ENCODE measurements at places on chromosomes 6 and 20.

GRCh38 chr6:121143476-121143875, 190.8 kb downstream of the TBC1D32 start:
- DNase-seq, result no peak

GRCh38 chr6:4518506-4518905, 257.7 kb upstream of the CDYL start:
- no peak for DNase-seq

GRCh38 chr6:106163966-106164877, 78.1 kb downstream of the PRDM1 start:
- DNase-seq, result no peak

- no peak for DNase-seq
Observed at GRCh38 chr6:74991573-74992332, 214.1 kb downstream of the COL12A1 start.

- no peak for DNase-seq
Observed at GRCh38 chr20:51487076-51487475, 55.4 kb downstream of the NFATC2 start.

DNA sequence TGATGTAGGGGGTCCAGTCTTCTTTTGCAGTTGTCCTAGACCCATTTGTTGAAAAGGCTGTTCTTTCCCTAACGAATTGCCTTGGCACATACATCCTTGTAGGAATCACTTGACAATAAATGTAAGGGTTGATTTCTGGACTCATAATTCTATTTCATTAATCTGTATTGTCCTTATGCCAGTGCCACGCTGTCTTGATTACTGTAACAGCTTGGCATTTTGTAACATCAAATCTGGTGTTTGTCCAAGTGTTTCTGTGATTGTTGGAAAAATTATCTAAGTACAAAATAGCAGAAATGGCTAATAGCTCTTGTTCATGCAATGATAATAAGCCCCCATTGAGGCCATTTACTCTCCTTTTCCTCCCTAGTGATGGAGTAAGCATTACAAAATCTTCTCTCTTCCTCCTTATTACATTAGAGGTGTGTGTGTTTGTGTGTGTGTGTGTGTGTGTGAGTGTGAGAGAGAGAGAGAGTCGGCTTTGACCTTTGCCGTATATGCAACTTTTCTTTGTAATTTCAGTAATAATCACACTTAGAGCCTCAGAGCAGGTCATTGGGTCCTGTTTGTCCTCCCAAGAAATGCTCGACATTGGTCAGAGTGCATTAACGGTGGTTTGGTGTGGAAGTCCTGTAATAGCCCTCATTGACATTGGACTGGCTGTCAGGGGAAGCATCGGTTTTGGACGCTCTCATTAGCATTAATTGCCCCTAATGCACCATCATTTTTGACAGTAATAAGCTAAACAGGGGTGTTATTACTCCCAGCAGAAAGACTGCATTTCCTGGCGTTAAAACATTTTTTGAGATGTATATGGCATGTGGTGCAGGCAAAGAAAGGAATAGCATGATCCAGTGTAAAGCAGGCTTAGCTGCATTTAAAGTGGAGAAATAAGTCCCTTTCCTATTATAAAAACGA, 40.7 kb upstream of the MROH8 start:
- DNase-seq, result no peak

- no peak for DNase-seq
Observed at GRCh38 chr6:42217157-42217518, 523 bp downstream of the MRPS10 start.

- no peak for DNase-seq
Observed at GRCh38 chr6:150328744-150329405, 39.9 kb upstream of the IYD start.

DNA sequence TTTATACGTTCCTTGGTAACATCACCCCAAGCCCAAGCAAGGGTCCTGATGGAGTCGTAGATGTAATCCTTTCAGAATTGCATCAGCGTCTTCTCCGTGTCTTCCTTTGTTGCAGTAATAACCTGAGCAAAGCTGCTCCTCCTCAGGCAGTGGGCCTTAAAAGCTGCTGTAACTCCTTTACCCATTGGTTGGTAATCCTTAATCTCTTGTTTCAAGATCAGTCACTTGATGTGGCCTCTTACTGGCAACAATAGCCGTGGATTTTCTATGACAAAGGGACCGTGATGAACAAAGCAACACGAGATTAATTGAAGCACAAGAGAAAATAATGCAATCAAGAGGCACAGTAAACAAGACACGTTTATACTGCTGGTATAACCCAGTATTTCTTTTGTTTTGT, 44.6 kb downstream of the ALDH5A1 start:
- DNase-seq, result no peak

DNA sequence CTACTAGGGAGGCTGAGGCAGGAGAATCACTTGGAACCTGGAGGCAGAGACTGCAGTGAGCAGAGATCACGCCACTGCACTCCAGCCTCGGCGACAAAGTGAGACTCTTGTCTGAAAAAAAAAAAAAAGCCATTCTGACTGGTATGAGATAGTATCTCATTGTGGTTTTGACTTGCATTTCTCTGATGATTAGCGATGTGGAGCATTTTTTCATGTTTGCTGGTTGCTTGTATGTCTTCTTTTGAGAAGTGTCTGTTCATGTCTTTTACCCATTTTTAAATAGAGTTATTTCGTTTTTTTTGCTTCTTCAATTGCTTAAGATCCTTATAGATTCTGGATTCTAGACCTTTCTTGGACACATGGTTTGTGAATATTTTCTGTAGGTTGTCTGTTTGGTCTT, 103.5 kb upstream of the SIM1 start:
- DNase-seq, result no peak

DNA sequence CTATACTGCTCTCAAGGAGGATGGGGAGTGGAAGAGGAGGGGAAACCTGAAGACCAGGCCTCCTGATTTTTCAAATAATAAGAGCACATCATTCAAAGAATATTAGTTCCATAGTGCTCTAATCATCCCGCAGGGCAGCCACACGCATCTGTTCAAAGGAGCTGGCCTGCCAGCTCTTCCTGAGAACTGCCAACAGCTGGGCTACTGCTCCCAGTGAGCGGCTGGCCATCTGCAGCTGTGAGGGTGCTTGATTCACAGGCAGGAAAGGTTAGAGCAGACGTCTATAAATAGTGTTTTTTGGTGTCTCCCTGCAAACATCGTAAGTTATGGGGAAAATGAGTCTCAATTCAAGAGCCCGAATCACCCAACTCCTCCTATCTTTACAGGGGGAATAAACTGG, 17.3 kb downstream of the NSFL1C start:
- no peak for DNase-seq

GRCh38 chr20:58239216-58239615, 10.8 kb upstream of the ANKRD60 start:
- no peak for DNase-seq

GRCh38 chr6:16420715-16421461, 182.5 kb downstream of the GMPR start:
- no peak for DNase-seq

GRCh38 chr6:4970739-4971395, 33.0 kb downstream of the RPP40 start:
- peak; percentile 59 for DNase-seq

DNA sequence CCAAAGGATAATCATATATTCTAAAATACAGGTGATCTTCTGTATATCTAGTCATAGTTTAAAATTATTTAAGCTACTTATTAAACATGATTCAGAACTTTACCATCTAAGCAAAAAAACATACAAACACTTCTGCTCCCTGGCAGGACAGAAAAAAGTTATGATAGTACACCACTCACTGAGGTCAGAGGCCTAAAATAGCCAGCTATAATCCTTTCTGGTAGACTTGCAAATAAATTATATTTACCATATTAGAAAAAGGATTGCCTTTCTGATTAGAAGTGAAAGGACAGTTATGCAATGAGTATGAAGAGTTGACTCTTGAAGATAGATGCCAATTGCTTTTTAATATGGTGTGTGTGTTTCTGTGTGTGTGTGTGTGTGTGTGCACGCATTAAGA, 207.4 kb downstream of the BMP2 start:
- no peak for DNase-seq

DNA sequence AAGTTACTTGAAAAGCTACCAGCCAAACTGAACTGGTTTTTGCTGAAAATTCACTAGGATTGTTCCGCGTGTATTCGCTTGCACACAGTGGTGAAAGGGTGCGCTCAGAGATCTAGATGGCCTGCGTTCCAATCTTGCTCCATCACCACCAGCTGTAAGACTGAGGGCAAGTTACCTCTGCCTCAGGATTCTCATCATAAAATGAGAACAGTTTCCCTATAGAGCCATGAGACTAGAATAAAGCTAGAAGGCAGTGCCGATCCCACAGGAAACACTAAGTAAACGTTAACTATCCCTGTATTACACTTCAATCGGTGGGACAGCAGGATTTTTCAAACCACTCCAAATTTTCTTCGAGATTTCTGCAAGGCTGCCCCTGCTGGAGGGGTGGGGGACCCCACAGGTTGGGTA, 838 bp downstream of the AHCY start:
- DNase-seq, result no peak

DNA sequence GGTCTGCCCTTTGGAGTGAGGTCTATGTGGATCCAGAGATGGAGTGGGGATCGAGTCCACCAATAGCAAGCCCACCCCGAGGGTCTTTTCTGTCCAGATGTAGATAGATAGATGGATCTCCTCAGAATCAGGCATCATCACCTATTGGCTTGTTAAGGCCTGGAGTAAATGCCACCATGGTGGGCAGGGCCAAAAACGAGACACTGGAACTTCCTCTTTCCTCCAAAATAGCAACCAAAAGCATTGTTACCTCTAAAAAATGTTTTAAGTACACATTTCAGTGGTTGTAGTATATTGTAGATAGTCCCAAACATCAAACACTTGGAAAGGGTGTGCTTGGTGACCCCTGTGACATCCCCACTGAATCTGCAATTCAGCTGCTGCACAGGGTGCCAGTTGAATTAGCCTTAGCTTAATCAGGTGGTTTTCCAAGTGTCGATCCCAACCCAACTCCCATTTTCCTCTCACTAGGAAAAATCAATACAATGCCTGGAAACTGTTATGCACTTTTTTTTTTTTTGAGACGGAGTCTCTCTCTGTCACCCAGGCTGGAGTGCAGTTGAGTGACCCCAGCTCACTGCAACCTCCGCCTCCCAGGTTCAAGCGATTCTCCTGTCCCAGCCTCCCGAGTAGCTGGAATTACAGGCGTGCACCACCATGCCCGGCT, 35.0 kb upstream of the NELFCD start:
- DNase-seq, result no peak

DNA sequence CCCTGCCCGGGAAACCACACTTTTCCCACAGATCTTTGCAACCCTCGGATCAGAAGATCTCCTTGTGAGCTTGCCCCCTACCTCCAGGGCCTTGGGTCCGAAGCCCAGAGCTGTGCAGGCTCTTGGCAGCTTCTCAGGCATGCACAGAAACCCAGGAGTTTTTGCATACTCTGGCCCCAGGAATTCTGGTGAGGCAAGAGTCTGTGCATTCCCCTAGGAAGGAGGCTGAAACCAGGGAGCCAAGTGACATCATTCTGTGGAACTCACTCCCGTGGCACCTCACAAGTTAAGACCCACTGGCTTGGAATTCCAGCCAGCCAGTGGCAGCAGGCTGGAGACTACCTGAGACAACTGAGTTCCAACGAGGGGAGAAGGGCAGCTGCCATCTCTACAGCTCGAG, 100.1 kb downstream of the TNFRSF21 start:
- peak; percentile 37 for DNase-seq

- DNase-seq, result no peak
Observed at GRCh38 chr6:46451343-46451742, 39.9 kb downstream of the RCAN2 start.

- no peak for DNase-seq
Observed at GRCh38 chr20:10304471-10305046, 85.9 kb downstream of the SNAP25 start.

- no peak for DNase-seq
Observed at GRCh38 chr6:133705066-133705465, 183.8 kb upstream of the TCF21 start.

DNA sequence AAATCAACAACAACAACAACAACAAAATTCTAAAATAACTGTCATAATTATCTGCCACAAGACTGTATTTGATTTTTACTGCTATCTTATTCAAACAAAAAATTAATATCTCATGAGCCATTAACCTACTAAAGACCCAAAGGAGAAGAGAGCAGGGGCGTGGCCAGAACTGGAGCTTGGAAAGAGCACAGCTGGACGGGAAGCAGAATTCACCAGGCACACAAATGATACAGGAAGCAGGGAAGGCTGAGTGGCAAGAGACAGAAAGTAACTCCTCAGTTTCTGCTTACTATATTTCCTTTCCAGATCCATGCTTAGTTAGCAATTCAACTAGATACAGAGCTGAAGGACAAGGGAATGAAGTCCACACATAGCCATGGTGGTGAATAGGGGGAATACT, 54.4 kb downstream of the FKBP5 start:
- no peak for DNase-seq

DNA sequence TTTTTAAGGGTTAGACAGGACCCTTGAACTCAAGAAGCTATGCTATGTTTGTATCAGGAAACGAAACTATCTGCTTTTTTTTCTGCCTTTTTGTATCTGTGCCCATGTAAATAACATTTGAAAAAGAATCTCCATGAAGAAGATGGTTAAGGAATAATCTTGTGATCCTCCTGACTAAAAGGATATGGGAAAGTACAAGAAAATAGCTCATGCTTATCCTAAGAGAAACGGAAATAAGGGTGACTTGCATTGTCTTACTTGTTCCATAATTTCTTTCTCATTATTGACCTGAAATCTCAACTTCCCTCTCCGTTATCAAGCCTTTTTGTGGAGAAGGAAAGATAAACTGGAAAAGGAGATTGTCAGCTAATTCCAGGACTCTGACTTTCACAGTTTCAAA, 5.9 kb upstream of the CFAP206 start:
- no peak for DNase-seq

- no peak for DNase-seq
Observed at GRCh38 chr6:111307275-111307858, 175.7 kb downstream of the REV3L start.

DNA sequence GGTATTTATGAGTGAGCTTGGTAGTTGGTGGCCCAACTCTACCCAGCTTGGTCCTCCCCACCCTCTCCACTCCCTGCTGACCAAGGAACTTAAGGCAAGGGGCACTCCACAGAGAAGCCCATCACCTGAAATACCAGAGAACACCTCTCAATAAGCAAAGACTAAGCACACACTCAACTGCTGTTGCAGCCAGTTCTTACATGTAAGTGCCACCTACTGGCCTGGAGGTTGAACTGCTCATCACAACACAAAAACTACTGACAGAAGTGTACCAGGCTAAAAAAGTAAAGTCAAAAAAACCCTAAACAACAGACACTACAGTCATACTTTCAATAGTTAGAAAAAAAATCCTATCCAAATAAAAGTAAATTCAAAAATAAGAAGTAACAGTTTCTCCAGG, 146.2 kb downstream of the FAM83B start:
- DNase-seq, result peak; percentile 28

- no peak for DNase-seq
Observed at GRCh38 chr6:90574610-90575009, 12.3 kb downstream of the MAP3K7 start.

- no peak for DNase-seq
Observed at GRCh38 chr6:157198425-157199279, 124.7 kb downstream of the TMEM242 start.

DNA sequence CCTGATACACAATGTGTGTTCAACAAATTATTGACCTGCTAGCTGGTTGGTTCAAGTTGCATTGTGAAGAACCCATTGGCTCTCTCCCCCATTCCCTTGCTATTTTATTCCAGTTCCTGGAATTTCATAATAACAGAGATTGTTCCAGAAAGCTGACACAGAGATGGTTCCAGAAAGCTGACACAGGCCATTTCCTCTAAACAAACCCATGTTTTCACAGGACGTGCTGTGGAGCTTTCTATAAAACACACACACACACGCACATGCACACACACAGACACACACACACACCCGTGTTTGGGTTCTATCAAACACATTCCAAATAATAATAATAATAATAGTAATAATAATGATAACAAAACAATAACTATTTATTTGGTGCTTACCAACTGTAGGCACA, 259.1 kb downstream of the CLIC5 start:
- no peak for DNase-seq
